Muscle of arm (tissue), 14 donors: ENCODE measurements at places on chromosomes 2 and 18.

DNA sequence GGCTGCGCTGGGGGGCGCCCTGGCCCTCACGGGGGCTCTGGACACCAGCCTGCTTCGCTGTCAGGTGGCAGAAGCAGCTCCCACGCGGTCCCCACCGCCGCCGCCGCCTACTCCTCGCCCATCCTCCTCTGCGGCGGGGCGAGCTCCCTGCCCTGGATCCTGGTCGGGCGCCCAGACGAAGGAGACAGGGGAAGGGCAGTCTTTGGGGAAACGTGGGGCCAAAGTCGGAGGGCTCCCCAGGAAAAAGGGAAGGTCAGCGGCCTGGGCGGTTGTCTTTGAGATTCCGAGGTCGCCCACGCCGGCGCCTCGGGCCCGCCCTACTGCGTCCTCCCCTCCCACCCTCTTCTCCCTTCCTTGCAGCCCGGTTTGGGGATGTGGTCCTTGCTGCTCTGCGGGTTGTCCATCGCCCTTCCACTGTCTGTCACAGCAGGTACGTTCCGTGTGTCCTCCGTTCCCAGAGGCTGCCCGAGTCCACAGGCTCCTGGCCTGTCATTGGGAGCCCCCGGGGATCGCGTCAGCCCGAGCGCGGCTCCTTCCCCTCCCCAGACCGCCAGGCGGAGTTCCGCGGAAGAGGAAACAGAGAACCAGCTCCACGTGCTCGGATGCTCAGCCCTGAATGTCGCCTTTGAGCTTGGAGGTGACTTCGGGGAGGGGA is 800 bp downstream of the IL1RL2 start:
- DNase-seq, result peak; percentile 41

DNA sequence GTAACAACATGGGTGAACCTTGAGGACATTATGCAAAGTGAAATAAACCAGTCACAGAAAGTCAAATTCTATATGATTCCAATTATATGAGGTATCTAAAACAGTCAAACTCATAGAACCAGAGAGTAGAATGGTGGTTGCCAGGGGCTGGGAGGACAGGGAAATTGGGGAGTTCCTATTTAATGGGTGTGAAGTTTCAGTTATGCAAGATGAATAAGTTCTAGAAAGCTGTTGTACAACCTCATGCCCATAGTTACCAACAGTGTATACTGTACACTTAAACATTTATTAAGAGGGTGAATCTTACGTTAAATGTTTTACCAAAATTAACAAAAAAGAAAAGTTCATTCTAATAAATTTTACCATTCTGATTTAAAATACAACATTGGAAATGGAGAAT is 92.7 kb upstream of the WDSUB1 start:
- no peak for DNase-seq

- DNase-seq, result no peak
Measured at GRCh38 chr2:38911191-38911590, 21.5 kb downstream of the ARHGEF33 start.

- DNase-seq, result no peak
Measured at GRCh38 chr2:8592736-8593135, 89.1 kb upstream of the ID2 start.

DNA sequence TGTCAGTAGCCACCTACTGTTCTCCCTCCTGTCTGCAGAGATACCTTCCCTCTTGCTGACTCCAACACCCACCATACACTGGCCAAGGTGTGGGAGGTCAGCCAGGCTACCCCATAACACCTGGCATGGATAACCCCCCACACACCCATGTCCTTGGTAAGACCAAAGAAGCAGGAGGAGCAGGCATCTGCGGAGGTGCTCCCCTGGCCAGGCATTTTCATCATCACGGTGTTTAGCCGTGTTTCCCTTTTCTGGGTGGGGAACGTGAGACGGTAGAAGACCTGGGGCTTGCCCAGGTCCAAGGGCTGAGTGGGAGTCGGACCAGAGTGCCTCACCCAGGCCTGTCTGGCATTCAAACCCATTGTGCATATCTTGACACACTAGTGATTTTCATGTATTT is 150.3 kb downstream of the SMAD7 start:
- no peak for DNase-seq

DNA sequence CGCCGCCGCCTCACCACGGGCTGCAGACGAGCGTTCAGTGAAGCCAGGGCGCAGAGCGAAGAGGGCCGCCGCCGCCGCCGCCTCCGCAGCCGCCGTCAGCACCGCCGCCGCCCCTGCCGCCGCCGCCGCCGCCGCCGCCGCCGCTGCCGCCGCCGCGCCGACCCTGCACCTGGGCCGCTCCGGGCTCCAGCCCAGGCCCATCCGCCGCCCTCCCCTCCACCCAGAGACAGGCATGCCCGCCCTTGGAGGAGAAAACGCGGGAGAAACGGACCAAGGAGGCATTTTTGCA is 3.0 kb downstream of the POU3F3 start:
- DNase-seq, result no peak

DNA sequence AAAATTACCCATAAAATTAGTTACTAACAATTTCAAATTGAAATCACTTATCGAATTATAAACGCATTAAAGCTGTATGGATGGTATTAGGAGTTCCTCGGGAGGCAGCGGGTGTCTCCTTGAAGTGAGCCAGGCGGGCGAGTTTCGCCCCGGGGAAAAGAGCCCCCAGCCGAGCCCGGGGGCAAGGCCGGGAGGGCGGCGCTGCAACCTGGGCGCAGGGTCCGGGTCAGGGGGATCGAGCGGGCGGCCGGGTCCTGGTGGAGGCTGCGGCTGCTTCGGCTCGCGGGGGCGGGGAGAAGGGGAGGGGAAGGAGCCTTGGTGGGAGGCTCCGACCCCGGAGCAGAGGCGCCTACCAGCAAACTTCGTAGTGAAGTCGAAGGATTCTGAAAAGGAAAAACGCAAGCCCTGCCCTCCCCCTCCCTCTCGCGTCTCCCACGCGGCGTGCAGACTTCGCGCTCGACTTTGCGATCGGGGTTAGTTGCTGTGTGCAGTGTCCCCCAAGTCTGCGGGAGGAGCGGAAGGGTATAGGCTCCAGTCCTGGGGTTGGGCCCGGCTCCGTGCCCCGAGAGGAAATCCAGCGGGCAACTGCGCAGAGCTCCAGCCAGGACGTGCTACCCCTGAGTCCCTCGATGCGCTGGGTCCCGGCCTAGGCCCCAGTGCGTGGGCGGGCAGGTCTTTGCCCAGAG is 140.8 kb downstream of the MEIS1 start:
- peak; percentile 43 for DNase-seq

DNA sequence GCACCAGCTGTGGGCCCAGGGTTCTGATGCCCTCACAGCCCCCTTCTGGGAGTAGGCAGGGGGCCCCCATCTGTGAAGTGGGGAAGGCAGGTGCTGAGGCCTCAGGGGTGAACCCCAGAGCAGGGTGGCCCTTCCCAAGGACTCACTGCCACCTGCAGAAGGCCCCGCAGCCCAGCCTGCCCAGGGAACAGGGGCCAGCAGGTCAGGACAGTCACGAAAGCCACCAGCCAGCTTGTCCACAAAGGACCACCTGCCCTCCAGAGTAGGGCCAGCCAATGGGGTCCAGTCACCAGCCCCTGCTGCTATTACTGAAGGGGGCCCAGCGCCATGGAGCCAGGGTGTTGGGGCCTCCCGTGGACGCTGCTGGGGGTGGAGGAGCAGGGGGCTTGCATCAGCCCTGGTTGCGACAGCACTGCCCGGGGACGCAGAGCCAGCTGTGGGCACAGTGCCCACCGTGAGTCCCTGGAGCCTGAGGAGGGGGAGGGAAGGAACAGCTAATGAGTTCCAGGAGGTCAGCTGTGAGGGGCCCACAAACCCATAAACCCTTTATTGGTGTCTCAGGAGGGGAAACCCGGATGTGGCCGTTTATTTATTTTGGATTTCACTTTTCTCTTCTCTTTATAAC is 11.5 kb upstream of the SNED1 start:
- DNase-seq, result peak; percentile 36

DNA sequence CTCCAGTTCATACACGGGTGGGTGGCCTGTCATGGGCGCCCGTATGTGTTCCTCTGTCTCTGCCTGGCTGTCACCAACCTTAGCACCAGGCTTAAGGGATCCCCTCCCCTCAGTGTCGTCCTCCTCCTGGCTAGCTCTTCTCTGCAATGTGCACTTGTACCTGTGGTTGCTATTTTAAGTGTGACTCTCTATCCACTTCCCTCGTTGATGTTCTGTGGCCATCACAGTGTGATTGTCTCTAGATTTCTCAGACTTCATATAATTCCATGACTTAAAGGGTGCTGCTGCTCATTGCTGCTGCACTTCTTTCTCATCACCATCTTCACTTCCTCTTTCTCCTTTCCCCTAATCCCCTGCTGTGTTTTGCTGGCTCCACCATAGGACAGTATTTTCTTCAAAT is 143.4 kb downstream of the EML6 start:
- DNase-seq, result no peak

DNA sequence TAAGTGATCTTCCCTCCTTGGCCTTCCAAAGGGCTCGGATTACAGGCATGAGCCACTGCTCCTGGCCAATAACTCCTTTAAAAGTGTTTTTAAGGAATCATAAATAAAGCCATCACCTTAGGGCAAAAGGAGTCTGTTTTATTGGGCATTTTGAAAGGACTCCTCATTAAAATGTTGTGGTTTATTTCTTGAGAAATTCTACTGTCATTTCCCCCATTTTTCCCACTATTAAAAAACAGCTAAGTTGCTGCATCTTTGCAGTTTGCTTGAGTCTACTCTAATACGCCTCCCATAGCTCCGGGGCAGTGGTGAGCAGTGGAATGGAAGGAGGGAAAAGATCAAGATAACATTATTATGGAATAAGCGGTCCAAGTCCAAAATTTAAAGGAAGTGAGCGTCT is 293.2 kb downstream of the PIEZO2 start:
- no peak for DNase-seq

DNA sequence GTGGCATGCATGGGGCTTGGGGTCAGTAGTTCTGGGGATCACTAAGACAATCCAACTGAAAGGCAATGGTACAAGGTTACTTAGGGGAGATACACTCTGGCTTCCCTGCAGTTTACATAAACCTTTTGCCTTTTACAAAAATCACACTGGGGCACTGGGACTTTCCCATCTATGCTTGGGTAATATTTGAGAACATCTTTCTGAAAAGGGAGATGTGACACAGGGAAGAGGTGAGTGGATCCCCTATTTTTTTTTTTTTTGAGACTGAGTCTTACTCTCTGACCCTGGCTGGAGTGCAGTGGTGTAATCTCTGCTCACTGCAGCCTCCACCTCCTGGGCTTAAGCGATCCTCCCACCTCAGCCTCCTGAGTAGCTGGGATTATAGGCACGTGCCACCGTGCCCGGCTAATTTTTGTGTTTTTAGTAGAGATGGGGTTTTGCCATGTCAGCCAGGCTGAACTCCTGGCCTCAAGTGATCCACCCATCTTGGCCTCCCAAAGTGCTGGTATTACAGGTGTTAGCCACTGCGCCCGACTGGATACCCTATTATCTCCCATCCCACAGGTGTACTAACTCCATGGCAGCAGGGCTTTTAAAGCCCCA is 82.8 kb upstream of the DNMT3A start:
- DNase-seq, result no peak

DNA sequence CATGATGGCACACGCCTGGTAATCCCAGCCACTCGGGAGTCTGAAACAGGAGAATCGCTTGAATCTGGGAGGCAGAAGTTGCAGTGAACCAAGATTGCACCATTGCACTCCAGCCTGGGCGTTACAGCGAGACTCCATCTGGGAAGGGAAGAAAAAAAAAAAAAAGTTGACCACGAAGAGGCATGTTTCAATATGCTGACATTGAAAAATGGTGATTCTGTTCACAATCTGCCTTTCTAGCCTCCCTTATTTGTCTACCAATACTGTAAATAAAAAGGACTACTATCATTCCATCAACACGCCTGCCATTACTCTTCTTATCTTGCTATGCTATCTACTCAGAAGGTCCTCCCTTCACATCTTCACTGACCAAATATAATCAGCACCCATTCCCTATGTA is 18.4 kb downstream of the GFPT1 start:
- no peak for DNase-seq

GRCh38 chr2:2112416-2113105 is 218.5 kb downstream of the MYT1L start:
- no peak for DNase-seq

DNA sequence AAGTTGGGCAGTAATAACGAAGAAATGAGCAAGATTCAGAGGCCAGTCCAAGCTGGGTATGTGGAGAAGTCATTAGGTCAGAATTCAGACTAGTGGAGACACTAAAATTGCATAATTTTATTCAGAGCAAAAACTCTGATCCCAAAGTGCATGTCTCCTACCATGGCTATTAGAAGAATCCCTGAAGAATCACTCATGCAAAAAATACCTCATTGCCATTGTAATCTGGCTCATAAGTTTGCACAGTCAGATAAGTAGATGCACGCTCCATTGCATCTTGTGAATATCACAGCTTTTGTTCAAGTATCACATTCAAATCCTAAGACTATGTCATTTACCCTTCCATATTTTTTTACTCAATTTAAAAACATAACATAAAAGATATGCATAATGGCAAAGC is 692.2 kb upstream of the KLHL29 start:
- no peak for DNase-seq

DNA sequence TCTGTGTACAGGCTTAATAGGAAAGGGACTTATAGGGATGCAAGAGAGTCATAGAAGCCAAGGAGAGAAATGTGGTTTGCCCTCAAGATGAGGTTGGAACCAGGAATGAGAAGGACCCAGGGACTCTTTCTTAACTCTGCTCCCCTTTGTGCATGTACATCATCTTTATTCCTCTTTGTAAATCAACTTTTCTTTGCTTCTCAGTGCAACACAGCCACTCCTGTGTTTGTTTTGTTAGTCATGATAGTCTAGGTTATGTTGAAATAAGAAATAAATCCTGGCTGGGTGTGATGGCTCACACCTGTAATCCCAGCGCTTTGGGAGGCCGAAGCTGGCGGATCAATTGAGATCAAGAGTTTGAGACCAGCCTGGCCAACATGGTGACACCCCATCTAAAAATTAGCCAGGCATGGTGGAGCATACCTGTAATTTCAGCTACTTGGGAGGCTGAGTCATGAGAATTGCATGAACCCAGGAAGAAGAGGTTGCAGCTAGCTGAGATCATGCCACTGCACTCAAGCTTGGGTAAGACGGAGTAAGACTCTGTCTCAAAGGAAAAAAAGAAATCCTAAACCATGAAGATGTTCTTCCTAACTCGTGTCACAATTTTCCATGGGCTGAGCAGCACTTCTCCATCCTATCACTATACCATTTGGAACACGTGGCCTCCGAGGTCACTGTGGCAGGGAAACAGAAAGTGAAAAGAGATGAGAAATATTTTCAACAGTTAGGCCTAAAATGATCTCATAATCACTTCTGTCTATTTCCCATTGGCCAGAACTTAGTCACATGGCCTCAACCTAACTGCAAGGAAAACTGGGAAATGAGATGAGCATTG is 73.0 kb upstream of the TMEM17 start:
- no peak for DNase-seq

GRCh38 chr2:160210599-160211138 is 10.6 kb upstream of the ITGB6 start:
- DNase-seq, result no peak

- DNase-seq, result no peak
Measured at GRCh38 chr2:162028511-162028910, 45.5 kb downstream of the DPP4 start.

- no peak for DNase-seq
Measured at GRCh38 chr2:152309352-152310214, 25.4 kb upstream of the FMNL2 start.

DNA sequence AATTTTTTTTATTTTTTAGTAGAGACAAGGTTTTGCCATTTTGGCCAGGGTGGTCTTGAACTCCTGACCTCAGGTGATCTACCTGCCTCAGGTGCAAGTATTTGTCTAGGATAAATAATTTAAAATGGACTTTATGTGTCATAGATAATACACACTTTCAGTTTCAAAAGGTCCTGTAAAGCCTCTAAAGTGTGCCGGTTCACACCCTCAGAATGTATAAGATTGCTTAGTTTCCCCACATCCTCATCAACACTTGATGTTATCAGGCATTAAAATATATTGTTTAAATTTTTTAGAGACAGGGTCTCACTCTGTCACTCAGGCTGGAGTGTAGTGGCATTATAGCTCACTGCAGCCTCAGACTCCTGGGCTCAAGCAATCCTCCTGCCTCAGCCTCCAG is 170.5 kb downstream of the ANKRD44 start:
- no peak for DNase-seq
